Smooth muscle cell of the umbilical artery (primary cell): ENCODE measurements at places on chromosomes 2 and 18. TPM values are rescaled to one million over a fixed set of nuclear protein-coding genes. Genes with fewer than 3 reads are reported as not detected.

STAT1 gene
- 75.5 and 91.8 TPM in 2 replicates for total RNA-seq

IL1A gene
- total RNA-seq = 86.3 and 90.0 TPM in 2 replicates

EMILIN1 gene
- 394 and 462 TPM in 2 replicates for total RNA-seq

GPR45 gene
- not detected in 2 replicates for total RNA-seq

KIF1A gene
- under 0.01 and 0.14 TPM in 2 replicates for total RNA-seq

NAGK gene
- total RNA-seq = 57.3 and 61.8 TPM in 2 replicates

ANKRD44 gene
- 10.4 and 11.0 TPM in 2 replicates for total RNA-seq

FHL2 gene
- total RNA-seq = 82.8 and 193 TPM in 2 replicates

SANBR gene
- total RNA-seq = 7.4 and 11.8 TPM in 2 replicates

C1QL2 gene
- not detected in 2 replicates for total RNA-seq

PRKD3 gene
- 68.0 and 96.1 TPM in 2 replicates for total RNA-seq

SCG2 gene
- 1.2 and 12.5 TPM in 2 replicates for total RNA-seq

ABHD1 gene
- not detected in 2 replicates for total RNA-seq

TUBA4B gene
- not detected in 2 replicates for total RNA-seq

CCBE1 gene
- total RNA-seq = 0.59 and 19.1 TPM in 2 replicates

KYNU gene
- 0.18 and 1.8 TPM in 2 replicates for total RNA-seq
